Hematopoietic multipotent progenitor cell treated with erythropoietin and hydrocortisone succinate and interleukin-3 and kit ligand, for 17 days (in vitro differentiated cells): ENCODE measurements at places on chromosomes 4 and X.

DNA sequence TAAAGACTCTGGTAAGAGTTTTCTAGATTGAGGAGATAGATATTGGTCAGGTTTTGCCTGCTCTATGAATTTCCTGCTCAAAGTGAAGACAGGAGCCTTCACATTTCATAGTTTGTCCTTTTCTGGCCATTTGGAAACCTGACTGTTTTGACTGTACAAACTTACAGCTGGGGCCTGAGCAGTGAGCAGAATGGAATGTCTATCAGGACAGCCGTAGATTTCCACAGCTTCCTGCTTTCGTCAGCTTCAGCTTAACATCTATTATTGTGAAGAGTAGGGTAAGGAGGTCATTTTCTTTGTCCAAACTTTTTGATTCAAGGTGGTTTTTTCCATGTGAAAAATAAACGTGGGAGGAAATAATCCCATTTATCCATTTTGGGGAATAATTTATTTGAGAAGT is 124.3 kb upstream of the DIPK2B start:
- DNase-seq = no peak

DNA sequence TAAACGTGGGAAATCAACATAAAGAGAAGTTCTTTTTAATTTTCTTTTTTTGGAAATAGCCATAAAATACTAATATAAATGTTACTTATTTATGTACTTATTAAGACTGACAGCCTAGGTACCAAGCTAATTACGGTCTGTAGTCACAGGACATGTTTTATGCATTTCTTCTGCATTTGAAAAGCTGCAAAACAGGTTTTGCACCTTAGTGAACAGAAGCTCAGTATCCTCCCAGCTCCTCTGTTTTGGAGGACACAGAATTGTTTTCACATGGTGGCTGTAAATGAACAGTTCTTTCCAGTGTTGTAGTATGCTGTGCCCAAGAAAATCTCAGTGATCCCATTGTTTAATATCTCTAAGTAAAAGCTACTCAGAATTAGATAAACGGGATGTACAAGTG is 1788.0 kb upstream of the TENM3 start:
- no peak for DNase-seq

GRCh38 chrX:76253432-76253831 is 80.6 kb downstream of the PBDC1 start:
- DNase-seq = peak; percentile 5

DNA sequence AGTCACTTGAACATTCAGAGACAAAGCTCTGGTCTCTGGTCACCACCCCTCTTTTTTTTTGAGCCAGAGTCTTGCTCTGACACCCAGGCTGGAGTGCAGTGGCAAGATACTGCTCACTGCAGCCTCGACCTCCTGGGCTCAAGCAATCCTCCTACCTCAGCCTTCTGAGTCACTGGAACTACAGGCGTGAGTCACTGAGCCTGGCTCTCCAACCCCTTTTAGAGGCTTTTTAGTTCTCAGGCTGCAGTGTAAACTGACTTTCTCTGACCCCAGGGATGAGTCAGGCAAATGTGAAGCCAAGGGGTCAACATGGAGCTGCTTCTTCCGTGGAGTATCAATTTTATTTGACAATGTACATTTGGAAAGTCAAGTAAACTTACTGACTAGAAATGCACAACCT is 229.2 kb downstream of the PTTG2 start:
- no peak for DNase-seq
